ENCODE measurements at places on chromosomes 5 and 9. TPM values are rescaled to one million over a fixed set of nuclear protein-coding genes. Genes with fewer than 3 reads are reported as not detected.

Gene PCA3
- total RNA-seq: 3.4 TPM

Gene DMRT3
- total RNA-seq: 0.34 TPM

Gene ZNF782
- 9.3 TPM for total RNA-seq

Gene FBP2
- not detected for total RNA-seq

Gene THBS4
- 2.7 TPM for total RNA-seq

Gene PCDHGB6
- 38.7 TPM for total RNA-seq

Gene ARHGEF37
- 2.3 TPM for total RNA-seq

Gene MEF2C
- total RNA-seq: 123 TPM

Gene RXRA
- total RNA-seq: 11.7 TPM

Gene CDH9
- 6.6 TPM for total RNA-seq

Gene GTF2H2C
- 66.2 TPM for total RNA-seq

Gene PCDHA1
- 0.60 TPM for total RNA-seq

Gene MYMK
- not detected for total RNA-seq

Gene HEMGN
- total RNA-seq: 1.3 TPM

Gene ABHD17B
- total RNA-seq: 25.8 TPM

Gene ECM2
- 7.8 TPM for total RNA-seq

Gene PDCD1LG2
- 0.14 TPM for total RNA-seq

Gene SLC36A3
- 0.49 TPM for total RNA-seq

Gene C5orf34
- 11.5 TPM for total RNA-seq

Gene KIF4B
- total RNA-seq: 0.22 TPM

Gene TGFBI
- total RNA-seq: not detected

Gene LOX
- total RNA-seq: 1.0 TPM

Gene BSPRY
- total RNA-seq: 0.35 TPM

Gene COX7C
- 713 TPM for total RNA-seq

Gene CCDC183
- total RNA-seq: 2.6 TPM

Gene SHOC1
- 0.33 TPM for total RNA-seq

Gene TMEM232
- total RNA-seq: 50.3 TPM

Gene CCNI2
- 3.0 TPM for total RNA-seq

Gene DPYSL3
- total RNA-seq: 128 TPM

Gene IL9
- total RNA-seq: not detected

Gene SPATA31D4
- total RNA-seq: not detected

Gene FANCG
- total RNA-seq: 9.1 TPM

Gene INSL4
- 0.36 TPM for total RNA-seq

Measured in motor neuron (in vitro differentiated cells).